Mammary epithelial cell (primary cell): ENCODE measurements at places on chromosomes 6 and 20.

DNA sequence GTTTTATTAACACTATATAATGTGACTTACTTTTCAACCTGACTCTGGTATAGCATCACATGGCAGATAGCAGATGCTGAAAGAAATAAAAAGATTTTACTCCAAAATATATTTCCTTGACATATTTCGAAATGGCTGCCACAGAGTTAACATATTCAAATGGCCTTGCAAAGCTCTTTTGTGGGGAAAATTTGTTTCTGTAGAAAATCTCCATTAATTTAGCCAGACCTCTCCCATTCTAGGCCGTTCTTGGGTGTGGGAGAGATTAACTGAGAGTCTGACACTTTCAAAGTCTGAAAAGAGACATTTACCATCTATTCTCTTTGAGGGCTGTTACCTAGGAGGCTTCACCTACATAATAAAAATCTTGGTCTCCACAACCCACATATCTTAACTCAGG, 217.2 kb downstream of the OTOR start:
- DNase-seq: no peak

- no peak for DNase-seq
Measured at GRCh38 chr6:28886079-28886439, 37.7 kb downstream of the TRIM27 start.

DNA sequence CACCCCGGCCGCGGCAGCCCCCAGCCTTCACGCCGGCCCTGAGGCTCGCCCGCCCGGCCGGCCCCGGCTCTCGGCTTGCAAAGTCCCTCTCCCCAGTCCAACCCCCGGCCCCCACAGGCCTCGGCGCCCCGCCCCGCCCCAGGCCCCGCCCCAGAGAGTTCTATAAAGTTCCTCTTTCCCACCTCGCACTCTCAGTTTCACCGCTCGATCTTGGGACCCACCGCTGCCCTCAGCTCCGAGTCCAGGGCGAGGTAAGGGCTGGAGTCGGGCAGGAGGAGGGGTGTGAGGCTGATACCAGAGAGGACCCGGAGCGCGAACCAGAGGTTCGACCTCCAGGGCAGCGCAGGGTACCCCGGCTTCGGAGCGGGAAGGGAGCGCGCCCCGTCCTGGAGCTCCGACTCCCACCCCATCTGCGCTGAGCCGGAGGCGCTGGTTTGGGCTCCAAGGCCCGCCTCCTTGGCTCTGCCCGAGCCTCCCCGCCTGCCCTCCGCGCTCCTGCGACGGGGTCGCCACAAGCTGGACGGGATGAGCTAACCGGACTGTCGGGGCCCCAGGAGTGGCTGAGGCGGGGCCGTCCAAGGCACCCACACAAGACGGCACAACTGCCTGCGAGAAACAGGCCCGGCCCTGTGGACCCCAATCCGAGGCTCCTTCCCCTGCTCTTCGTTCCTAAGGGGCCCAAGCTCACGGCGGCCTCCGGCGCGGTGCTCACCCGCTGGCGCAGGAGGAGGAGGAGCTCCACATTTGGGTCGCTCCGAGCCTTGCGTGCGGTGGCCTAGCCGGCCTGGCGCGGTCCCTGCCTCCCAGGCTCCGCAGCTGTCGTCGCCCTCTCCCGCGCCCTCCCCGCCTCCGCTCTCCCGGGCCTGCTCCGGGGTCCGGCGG, at the start of gene IRF4:
IRF4 (plus strand) TSS at position 194 of the 882 bp plus-strand sequence. CDS start 1,401 bp downstream, outside the sequence.
- no peak for DNase-seq

GRCh38 chr6:12608016-12608860, 108.3 kb upstream of the PHACTR1 start:
- peak; percentile 61 for DNase-seq

- DNase-seq: no peak
Measured at GRCh38 chr6:37530297-37530696, 30.6 kb upstream of the CCDC167 start.

DNA sequence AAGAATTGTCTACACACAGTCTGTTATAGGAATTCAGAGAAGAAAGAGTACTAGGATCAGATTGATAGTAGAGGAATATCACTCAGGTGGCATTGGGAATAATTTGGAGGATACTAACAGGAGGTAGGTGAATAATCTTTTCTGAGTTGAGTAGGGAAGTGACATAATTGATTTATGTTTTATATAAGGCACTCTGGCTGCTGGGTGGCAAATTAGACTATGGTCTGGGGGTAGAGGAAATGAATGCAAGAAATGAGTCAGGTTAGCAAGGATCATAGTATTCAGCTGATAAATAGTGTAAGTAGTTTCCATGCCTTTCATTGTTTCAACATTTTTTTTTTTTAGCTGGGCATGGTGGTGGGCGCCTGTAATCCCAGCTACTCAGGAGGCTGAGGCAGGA, 113.3 kb downstream of the CDKAL1 start:
- DNase-seq: no peak

GRCh38 chr6:149754548-149754947, 5.0 kb downstream of the PCMT1 start:
- peak; percentile 67 for DNase-seq

DNA sequence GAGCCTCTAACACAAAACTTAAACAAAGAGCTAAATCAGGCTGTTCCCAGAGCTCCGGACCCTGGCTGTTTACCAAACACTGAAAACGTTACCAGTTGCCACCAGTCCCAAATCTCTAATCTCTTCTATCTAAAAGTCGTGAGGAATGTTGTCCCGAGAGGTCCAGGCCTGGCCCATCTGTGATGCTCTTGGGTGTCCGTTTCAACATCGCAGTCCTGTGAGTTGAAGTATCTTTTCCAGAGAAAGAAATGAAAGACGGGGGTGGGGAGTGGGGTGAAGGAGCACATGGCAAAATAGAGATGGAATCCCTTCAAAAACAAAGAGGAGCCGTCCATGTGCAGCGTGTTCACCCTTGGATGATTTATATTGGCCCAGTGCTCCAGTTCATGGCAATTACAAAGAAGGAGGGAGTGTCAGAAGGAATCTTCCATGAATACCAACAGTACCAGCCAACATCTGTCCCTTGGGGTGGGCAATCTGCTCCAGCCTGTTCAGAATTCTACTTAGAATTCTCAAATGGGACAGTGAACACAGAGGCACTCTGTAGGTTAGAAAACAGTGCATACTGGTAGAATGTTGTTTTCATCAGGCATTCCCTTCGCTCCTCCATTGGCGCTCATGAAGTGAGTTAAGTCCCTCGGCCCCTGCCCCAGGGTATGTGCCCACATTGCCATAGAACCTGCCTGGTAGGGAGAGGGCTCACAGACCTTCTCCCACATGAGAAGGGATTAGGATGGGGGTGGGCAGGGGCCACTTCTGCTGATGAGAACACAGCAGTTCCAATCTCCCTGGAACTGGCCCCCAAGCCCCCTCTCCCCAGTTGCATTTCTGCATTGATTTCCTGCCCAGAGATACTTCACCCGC, 112.1 kb downstream of the LY86 start:
- DNase-seq: no peak
